ENCODE measurements at places on chromosomes 7 and 10.

DNA sequence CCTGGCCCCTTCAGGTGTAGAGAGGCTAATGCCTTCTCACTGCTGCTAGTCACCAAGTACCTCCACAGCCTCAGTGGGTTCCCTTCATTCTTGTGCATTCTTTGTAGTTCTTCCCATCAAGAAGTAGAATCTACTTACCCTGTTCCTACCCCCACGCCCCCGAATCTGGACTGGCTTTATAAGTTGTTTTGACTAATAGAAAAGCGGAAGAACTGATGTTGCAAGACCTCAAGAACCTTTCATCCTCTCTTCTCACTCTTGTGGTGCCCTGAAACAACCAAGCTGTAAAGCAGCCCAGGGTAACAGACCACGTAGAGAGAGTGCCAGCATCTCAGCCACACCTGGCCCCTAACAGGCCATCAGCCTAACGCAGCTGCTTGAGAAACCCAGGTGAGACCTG lies 23.2 kb upstream of the LAMB1 start:
- DNase-seq, result no peak

GRCh38 chr7:27154369-27154768 lies 2.0 kb upstream of the HOXA3 start:
- DNase-seq, result no peak

GRCh38 chr10:96673318-96674099 lies 46.8 kb downstream of the PIK3AP1 start:
- DNase-seq, result no peak

GRCh38 chr10:48693206-48693605 lies 8.5 kb downstream of the WDFY4 start:
- DNase-seq, result no peak

GRCh38 chr7:108358553-108358952 lies 97.7 kb downstream of the NRCAM start:
- no peak for DNase-seq

DNA sequence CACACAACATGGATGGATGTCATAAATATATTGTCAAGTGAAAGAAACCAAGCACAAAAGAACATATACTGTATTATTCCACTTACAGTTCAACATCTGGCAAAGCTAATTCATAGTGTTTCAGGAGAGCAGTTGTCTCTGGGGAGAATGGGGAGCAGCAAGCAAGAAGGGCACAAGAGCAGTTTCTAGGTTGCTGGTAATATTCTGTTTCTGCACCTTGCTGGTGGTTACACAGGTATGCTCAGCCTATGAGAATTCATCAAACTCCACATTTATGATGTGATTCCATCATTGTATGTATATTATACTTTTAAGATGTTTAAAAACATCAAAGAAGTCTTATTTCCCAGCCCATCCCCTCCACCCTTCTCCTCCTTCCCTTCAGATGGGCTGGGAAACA lies 18.1 kb upstream of the PALS2 start:
- no peak for DNase-seq

GRCh38 chr10:28975891-28976531 lies 298.7 kb downstream of the BAMBI start:
- no peak for DNase-seq

DNA sequence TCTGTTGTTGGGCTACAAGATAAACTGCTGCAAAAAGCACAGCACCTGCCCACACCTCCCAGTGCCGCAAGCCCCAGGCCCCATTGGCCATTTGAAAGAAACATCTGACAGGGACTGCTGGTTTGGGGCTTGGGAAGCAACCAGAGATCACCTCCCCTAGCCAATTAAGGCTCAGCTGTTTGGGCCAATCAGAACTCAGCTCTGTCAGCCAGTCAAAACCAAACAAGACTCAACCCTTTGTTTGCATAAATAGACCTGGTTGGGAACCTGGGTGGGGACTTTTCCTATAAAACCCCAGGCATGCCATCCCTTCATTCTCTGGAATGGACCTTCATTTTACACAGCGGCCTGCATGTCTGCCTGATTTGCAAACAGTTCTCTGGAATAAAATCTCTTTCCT lies 17.2 kb upstream of the NME8 start:
- DNase-seq, result no peak

DNA sequence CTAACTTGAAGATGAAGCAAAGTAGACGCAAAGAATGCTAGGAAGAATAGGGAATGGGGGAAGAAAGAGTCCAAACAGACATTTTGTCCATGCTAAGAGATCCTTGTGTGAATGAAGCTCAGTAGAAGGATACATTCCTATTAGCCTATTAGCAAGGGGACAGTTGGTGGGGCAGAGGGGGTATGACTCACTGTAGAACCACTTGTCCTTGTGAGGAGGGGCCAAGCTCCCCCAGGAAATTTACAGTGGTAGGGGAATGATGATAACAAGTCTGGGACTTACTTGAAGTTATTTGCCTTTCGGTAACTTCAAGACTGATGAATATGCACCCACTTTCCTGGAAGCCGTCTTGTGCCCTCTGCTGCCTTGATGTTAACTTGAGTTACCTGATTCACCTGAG lies 17.2 kb upstream of the SYPL1 start:
- no peak for DNase-seq

DNA sequence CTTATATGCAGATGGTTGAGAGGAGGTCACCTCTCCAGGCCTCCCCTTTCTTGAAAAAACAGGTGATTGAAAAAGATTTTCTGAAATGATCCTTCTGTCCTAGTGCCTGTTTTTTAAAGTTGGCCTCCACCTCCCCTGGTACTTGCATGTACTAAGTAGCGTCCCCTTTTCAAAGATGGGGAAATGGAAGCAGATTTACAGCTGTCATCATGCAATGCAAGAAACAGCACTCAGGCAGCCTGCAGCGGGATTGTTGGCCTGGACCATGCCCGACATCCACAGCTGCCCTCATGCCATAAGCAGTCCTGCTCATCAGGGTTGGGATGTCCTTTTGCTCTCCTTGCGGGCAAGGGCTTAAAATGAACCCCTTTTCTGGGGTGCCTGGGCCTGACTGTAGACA lies 127.2 kb upstream of the MGMT start:
- no peak for DNase-seq

DNA sequence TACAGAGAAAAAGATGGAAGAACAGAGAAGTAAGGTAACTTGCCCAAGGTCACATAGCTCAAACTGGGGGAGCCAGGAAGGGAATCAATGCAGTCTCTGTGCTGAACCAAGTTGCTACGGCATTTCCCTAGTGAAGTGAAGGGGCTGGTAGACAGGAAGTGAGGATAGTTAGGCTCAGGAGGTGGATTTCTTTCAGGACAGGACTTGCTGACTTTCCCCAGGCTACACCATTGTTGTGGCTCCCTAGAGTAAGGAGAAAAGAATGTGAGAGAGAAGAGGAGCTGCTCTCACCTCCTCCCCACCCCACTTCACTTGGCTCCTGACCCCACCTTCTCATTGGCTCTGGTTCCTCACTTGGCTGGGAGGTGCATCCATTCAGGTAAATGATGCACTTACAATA lies 316.9 kb downstream of the INHBA start:
- DNase-seq, result no peak

- no peak for DNase-seq
Observed at GRCh38 chr7:81714306-81714705, 55.5 kb downstream of the HGF start.

All from DND-41 (cell line).